ENCODE measurements at places on chromosomes 5 and 9.

DNA sequence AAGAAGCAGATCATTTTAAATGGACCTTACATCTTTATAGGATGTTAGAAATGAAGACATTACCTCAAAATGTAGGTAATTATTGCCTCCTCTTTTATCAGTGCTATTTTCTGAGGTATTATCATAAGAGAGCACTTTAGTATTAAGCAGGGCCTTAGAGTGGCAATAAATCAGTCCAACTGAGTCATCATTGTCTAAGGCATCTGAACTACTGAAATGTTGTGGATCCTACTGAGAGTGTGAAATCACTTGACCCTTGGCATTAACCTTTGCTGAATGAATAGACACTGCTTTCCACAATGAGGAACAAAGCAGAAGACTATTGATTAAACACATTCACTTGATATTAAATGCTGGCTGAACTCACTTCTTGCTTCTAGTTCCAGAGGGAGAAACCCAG lies 224.6 kb upstream of the ARRDC3 start:
- no peak for DNase-seq

- DNase-seq = no peak
Observed at GRCh38 chr5:9519537-9519936, 26.3 kb downstream of the SEMA5A start.

- DNase-seq = no peak
Observed at GRCh38 chr9:16627967-16628366, 242.5 kb downstream of the BNC2 start.

GRCh38 chr9:128635266-128636023 lies 21.2 kb downstream of the DYNC2I2 start:
- DNase-seq = no peak

GRCh38 chr9:12629067-12629466 lies 64.1 kb upstream of the TYRP1 start:
- no peak for DNase-seq

DNA sequence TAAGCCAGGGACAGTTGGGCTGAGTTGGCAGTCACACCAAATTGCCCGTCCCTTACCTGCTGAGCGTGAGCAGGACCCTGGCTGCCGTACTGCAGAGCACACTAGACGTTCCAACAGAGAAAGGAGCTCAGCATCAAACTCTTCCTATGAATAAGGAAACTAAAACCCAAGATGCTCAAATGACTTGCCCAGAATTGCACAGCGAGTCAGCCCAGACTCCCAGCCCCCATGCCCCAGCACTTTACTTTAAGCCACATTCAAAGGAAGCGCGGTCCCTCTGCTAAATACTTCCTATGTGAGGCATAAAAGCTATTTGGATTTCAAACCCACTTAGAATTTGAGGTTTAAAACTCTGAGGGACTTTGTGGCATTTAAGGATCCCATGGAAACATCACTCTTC lies 23.9 kb downstream of the PAX5 start:
- DNase-seq = no peak

DNA sequence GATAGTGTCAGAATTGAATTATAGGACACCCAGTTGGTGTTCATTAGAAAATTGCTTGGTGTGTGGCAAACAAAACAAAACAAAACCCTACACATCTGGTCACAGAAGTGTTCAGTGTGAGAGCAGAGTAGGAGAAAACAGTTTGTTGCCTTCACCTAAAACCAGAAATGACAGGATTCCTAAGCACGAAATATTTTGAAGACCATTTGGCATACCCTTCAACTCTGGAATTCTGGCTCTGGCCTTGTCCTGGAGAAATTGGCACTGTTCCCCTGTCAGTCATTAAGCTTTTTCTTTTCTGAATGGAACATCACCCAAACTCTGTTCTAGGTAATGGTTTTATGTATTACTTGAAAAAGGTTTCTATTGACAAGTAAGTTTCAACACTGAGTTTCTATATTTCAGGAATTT lies 110.2 kb upstream of the PCA3 start:
- DNase-seq = no peak

DNA sequence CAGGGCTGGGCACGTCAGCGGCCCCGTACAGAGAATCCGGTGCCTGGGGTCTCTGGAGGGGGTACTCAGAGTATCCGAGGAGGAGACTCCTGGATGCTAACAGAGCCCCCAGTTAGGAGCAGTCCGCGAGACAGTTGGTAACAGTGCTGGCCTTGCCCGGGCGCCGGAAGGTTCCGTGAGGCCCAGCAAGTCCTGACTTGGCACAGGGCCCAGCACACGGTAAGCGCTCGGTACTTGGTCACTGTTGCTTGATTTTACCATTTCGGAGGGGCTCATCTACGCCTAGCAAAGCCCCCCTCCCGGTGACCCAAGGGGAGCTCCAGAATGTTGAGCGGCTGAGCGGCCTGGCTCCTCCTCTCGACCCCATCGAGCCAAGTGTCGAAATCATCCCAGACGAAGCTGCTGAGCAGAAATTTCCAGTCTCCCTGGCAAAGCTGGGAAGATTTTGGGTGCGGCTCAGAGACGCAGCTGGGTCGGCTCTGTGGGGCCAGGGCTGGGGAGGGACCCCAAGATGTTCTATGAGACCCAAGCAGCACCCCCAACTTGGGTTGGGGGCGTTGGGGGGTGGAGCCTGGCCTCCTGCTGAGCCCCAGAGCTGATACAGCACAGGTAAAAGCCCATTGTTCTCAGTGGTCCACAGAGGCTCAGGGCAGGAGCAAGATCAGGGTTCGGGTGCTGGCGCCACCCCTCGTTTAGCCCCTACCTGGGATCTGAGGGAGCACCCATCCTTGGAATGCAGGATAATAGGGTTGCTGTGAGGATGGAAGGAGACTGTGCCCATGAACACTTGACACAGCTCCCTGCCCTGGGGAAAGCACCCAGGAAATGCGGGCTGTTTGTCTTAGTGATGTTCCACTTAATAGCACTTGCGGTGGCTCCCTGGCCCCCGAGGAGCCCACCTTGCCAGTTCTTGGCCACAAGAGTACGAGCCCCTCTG lies 137.2 kb downstream of the C9orf50 start:
- no peak for DNase-seq

DNA sequence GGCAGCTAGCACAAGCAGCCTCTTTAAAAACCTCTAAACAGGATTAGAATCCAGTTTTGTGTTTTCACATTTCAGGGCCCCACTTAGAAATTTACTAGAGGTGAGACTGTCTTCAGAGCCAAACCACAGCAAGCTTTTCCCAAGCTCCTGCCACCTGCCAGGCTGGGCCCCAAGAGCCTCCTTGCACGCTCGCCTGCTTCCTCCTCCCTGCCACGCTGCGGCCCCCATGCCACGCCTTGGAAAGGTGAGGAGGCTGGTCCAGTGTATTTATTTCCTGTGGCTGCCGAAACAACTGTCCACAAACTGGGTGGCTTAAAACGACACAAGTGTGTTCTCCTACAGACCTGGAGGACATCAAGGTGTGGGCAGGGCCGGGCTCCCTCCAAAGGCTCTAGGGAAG lies 43.4 kb downstream of the NKX2-5 start:
- DNase-seq = no peak

GRCh38 chr9:124456341-124457078 lies 6.3 kb downstream of the ADGRD2 start:
- DNase-seq = no peak

DNA sequence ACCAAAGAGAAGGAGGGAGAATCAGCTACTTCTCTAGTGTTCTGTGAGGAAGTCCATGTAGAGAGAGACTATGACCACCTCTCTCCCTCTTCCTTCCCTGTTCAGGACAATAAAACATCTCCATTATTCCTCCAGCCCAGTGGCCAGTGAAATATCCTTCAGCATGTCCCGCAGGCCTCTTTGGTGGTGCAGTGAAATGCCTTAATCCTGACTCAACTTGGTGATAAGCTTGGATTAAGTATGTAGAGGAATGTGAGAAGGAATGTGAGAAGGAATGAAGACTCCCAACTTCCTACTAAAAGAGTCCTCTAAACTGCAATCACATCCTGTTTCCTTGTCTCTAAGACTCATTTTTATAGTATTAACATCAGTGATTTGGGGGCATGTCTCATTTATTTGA lies 167.3 kb downstream of the TRPM3 start:
- no peak for DNase-seq

DNA sequence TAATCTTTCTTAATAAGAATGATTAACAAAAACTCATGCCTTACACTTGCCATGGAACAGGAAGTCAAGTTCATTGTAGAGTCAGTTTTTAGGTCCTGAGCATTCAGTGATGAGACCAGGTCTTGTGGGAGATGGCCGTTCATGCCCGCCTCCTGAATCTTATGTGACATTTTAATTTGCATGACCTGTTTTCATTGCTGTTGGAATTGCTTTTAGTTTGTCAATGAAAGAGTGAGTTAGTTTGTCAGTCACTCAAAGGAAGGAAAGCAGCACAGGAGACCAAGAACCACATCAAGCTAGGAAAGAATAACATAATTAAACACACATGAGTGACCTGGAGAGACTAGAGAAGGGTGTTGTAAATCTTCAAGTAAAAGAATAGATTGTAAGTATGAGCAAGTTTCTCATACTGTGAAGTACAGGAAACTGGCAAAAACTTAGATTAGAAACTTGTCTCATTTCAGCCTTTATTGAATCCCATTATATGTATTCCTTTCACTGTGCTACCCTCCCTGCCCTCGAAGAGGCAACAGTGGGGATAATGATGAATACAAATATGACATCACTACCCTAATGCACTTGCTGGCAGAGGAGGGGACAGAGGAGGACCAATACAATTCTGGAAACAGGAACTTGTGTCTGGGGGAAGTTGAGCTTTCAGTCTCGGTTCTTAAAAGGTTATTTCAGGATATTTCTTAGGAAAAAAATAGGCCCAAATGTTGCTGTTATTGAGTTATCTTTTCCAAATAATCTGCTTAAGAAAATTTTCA lies 64.3 kb upstream of the C6 start:
- no peak for DNase-seq

GRCh38 chr5:123083298-123083697 lies 5.7 kb upstream of the PRDM6 start:
- DNase-seq = no peak

GRCh38 chr5:173103411-173103810 lies 40.9 kb upstream of the BNIP1 start:
- DNase-seq = no peak

DNA sequence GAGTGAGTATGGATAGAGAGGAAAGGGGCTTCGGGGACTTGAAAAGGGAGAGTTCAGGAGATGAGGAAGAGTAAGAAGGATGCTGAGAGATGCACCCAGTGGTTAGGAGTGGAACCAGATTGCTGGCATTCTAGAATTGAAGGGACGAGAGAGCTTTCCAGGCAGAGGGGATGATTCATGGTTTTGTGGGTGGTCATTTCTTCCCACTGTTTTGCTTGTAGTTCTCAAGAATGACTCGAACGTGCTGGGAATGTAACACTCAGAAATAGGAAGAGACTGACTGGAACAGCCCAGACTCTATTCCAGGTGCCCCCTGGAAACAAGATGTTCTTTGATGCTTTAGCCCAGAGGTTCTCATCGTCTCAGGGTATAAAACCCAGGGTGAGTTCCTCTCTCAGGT lies 294.2 kb downstream of the ICE1 start:
- no peak for DNase-seq

- DNase-seq = no peak
Observed at GRCh38 chr5:77777281-77777892, 1.2 kb upstream of the TBCA start.

DNA sequence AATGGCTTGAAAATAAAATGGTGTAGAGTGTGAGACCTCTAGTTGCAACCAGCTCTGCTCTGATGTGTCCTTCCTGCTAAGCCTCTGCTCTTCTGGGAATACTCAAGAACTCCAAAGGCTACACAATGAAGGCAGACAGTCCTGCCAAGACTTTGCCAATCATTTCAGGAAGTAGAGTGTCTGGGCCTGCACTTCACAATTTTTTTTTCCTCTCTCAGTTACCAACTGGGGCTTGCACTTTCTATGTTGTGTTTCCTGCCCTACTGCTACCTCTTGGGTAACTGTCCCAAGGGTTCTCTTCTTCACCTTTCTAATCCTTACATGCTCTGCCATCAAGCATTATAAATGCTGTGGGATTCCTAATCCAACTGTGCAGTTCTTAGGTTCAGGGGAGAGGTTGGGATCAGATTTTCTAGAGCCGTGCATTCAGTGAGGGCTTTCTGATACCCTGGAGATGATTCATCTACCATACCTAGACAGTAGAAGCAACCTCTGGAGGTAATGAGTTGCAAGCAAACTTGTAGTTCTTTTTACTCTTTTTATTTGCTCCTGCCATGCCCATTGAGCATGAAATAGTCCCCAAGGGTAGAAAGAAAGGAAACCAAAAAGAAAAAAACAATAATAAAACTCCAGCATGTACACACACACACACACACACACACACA lies 365.9 kb downstream of the MLLT3 start:
- no peak for DNase-seq

GRCh38 chr5:59449905-59450644 lies 443.5 kb downstream of the PDE4D start:
- no peak for DNase-seq

DNA sequence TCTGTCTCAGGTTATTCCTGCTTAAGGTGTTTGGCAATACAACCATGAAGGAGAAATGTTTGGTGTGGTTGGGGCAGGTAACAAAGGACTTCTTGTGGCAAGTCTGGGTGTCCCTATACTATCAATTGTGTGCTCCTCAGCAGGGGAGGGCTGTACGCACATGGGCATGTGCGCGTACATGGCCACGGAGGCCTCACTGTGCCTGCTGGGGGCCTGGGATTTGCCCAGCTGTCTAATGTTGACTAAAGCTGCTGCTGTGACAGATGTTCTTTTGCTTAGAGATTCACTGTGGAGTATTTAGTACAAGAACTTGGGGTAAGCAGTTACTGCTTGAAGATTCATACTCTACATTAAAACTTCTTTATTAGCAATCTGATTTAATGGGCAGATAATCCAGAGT lies 97.5 kb downstream of the HSPA4 start:
- DNase-seq = no peak

DNA sequence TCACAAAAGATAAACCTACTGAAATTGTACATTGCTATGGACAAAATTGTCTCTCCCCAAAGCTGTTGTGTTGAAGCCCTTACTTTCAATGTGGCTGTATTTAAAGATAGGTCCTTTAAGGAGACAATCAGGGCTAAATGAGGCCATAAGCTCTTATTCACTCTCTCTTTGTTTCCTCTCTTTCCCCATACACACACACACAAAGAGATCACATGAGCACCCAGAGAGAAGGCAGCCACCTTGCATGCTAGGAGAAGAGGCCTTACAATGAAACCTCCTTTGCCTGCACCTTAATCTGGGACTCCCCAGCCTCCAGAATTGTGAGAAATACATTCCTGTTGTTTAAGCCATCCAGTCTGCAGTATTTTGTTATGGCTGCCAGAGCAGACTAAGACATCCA lies 1295.6 kb upstream of the CDH6 start:
- DNase-seq = no peak

Measured in activated T-cell treated with anti-CD3 and anti-CD28 coated beads for 1 hour (primary cell).